Neural progenitor cell (in vitro differentiated cells): ENCODE measurements at places on chromosomes 3 and 15.

GRCh38 chr3:197014942-197015575 is 14.6 kb downstream of the MELTF start:
- no peak for DNase-seq

- DNase-seq, result peak; percentile 91
These were observed 20.8 kb downstream of the CORO2B start for GRCh38 chr15:68599560-68600071.

DNA sequence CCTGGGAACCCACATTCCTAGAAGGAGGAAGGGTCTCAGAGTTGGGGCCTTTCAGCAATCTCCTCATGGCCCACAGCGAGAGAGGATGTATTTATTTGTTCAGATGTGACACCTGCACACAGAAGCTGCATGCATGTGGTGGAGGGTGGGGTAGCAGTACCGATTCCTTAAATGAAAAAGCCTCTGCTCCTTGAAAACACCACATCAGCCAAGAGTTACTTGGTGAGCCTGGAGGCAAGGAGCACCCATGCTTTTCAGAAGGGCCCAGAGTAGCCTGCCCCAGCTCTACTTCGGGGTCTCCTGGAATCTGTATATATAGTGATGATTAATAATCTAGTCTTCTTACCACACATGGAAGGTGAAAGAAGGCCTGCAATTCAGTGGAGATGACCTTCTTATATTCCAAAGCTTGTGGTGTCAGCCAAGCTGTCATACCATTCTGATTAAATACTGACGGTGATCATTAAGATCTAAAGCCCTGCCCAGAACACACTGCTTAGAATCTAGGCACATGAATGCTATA is 33.5 kb downstream of the SEMA6D start:
- DNase-seq, result no peak

GRCh38 chr3:195120267-195120601 is 150.7 kb downstream of the XXYLT1 start:
- DNase-seq, result no peak

DNA sequence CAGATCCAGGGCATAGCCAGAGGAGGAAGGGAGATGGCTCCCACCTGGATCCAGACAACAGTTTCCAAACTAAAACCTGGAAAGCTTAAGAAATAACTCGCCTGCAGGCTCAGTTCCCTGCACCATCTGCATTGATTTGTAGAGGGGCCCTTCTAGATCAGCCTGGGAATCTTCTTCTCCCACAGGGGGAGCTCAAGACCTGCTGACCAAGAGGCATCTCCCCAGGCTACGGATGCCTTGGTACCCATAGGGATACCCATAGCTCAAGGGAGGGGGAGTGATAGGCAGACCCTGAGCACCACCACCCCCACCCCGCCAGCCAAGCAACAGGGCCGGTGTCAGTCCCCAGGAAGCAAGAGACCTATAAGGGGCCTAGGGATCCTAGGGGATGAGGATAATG is 28.0 kb upstream of the DCLK3 start:
- DNase-seq, result peak; percentile 78

DNA sequence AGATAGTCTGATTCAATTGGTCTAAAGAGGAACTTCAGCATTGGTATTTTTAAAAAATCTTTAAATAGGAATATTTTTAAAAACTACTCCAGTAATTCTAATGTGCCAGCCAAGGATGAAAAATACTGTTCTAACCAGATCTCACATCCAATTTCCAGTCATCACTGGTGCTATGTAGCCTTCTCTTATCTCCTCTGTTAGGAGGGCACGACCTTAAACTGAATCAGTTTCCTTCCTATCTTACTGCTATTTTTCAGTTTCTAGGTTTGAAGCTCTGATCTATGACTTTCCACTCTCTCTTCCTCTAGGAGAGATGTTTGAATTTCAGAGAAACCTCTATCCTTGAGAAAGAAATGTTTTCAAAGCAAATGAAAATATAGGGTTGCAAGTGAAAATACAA is 31.9 kb downstream of the HAPLN3 start:
- no peak for DNase-seq

DNA sequence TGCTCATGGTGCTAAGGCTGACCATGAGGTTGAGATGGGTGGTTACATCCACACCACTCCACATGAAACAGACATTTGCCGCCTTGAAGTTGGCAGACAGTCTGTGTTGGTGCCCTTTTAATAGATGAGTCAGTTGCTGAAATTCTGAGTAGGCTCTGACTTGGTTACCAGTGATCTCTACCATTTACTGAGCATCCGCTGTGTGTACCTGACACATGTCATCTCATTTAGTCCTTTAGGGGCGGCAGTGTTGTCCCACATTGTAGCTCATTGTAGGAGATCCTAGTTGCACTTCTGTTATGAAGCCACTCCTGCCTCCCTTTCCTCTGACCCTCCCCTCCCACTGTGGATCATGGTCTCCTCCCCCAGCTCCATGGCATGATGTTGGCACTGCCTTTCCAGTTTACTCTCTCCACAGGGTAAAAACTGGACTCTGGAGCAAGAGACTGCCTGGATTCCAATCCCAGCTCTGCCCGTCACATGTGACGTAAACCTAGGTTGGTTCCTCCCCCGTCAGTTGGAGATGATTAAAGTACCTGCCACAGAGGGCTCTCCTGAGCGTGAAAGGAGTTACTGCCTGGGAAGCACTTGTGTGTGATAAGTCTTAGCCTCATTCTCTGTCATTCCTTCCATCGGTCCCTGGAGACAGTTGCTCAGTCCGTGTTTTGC is 21.6 kb downstream of the SLCO3A1 start:
- no peak for DNase-seq

GRCh38 chr3:99950921-99951320 is 133.3 kb downstream of the CMSS1 start:
- DNase-seq, result no peak

GRCh38 chr3:36826240-36826639 is 61.9 kb upstream of the DCLK3 start:
- no peak for DNase-seq

DNA sequence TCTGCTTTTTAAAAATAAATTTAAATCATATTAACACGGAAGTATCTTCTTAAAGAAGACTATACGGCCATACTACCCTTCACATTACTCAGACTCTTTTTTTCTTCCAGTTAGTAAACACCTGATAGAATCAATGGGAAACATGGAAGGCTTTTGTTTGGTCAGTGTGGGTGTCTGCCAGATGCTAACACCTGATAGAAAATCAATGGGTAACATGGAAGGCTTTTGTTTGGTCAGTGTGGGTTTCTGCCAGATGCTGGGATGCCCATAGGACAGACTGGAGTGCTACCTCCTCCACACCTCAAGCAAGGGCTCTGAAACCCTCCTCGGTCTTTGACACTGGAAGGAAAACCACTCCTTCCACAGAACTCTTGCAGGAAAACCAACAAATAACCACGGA is 29.2 kb downstream of the HACL1 start:
- DNase-seq, result no peak

DNA sequence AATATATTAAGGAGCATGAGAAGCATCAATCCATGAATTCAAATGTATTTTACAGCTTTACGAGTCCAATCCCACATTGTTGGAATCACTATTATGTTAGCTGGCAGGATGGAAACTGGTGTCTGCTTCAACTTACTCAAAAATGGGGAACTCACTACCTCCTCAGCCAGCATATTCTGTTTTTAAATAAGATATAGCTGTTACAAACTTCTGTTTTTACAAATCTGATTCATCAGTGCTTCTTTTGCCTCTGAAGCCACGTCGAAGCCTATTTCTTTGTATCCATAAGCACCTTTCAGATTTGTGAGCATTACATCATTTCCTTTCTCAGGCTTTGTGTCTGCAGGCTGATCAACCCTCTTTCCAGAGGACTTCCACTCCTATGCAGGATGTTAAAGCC is 105.9 kb downstream of the TPRG1 start:
- DNase-seq, result no peak

DNA sequence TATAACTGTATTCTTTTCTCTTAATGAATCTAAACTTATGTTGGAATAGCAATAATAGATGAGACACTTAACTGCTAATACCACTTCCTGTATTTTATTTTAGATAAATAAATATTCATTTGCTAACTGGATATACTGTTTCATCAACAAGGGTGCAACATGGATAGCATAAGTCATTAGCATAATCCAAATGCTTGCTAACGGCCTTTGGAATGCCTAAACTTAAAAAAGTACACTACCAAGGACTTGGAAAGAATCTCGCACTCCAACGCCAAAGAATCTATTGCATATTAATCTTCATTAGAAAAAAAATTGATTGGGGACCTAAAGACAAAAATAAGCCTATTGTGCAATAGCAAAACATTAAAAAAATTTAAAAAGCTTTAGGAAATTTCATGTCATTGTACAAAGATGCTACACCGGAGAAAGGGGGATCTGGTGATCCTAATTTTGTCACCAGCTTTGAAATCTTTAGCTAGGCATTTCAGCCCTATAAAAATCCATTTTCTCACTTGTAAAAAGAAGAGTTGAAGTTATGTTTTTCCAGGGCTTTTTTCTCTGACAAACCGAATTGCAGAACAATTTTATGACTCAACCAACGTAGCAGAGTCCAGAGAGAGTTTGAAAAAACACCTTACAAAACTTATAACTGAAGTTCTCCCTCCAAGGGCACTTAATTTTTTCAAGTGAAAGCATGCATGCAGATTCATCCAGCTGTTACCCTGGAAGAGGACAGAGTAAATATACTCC is 4.1 kb downstream of the VGLL3 start:
- DNase-seq, result no peak

DNA sequence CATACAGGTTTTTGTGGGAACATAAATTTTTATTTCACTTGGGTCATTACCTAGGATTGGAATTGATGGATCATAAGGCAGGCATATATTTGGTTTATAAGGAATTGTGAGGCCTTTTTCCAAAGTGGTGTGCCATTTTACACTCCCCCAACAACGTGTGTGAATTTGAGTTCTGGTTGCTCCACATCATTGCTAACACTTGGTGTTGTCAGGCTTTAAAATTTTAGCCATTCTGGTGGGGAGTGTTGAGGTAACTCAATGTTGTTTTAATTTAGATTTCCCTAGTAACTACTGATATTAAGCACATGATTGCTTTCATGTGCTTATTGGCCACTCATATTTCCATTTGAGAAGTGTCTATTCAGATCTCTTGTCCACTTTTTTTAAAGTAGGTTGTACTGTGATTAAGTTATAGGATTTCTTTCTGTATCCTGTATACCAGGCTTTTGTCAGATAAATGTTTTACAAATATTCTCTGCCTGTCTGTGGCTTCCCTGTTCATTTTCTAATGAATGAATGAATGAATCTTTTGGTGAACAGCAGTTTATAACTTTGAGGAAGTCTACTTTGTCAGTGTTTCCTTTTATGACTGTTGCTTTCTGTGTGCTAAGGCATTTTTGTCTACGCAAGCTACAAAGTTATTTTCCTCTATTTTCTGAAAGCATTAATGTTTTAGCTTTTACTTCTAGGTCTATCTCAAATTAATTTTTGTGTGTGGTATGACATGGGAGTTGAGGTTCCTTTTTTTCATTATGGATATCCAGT is 17.9 kb upstream of the NR2C2 start:
- no peak for DNase-seq

- DNase-seq, result no peak
These were observed 107.5 kb upstream of the SOX2 start for GRCh38 chr3:181604267-181604666.

DNA sequence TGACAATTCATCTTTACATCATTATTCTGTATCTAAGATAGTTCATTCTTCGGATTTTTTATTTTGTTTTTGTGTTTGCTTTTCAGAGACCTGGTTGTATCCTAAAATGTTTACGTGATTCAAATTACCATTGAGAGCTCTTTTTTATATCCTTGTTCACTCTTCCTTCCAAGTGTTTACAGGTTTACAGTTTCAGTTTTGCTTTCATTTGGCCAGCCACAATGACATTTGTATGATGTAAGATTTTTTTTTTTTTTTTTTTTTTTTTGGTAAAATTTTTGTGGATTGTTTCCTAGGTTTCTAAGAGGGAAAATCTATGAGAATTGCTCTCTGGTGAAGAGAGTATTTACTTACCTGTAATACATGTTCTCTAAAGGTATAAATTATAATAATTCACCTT is 55.0 kb downstream of the SETD5 start:
- DNase-seq, result no peak

GRCh38 chr3:119608405-119609000 is 10.8 kb downstream of the PLA1A start:
- no peak for DNase-seq

GRCh38 chr3:106844638-106845037 is 532.6 kb upstream of the CCDC54 start:
- no peak for DNase-seq
